Activated naive CD4-positive, alpha-beta T cell treated with anti-CD3 and anti-CD28 coated beads, Interleukin-2, amount 50 U/mL, for 16 hours (primary cell): ENCODE measurements at places on chromosomes 16 and 17.

- peak; percentile 82 for DNase-seq
Observed at GRCh38 chr17:79803997-79804855, 7.3 kb upstream of the CBX8 start.

GRCh38 chr16:24850289-24850938 is 4.7 kb downstream of the SLC5A11 start:
- DNase-seq: no peak

GRCh38 chr17:66275651-66276050 is 26.8 kb upstream of the PRKCA start:
- DNase-seq: no peak

DNA sequence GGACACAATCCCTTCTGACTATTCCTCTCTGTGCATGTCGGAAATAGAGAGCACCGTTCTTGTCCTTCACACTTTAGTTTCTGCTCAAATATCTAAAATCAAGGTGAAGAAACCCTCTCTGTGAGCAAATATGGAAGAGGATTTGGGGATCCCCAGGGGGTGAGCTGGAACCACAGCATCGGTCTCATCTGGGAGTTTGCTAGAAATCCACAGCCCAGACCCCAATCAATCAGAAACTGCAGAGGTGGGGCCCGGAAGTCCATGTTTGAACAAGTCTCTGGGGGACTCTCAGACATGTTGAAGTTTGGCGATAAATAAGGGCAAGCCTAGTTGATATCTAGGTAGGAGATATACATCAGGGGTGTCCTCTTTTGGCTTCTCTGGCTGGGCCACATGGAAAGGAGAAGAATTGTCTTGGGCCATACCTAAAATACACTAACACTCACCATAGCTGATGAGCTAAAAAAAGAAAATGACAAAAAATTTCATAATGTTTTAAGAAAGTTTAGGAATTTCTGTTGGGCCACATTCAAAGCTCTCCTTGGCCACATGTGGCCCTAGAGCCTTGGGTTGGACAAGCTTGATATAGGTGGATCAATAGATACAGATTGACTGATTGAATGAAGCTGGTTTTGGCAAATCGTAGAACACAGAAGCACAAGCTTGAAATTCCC is 168.0 kb upstream of the FOXF1 start:
- DNase-seq: no peak

GRCh38 chr16:66155933-66156332 is 210.6 kb upstream of the CDH5 start:
- no peak for DNase-seq

DNA sequence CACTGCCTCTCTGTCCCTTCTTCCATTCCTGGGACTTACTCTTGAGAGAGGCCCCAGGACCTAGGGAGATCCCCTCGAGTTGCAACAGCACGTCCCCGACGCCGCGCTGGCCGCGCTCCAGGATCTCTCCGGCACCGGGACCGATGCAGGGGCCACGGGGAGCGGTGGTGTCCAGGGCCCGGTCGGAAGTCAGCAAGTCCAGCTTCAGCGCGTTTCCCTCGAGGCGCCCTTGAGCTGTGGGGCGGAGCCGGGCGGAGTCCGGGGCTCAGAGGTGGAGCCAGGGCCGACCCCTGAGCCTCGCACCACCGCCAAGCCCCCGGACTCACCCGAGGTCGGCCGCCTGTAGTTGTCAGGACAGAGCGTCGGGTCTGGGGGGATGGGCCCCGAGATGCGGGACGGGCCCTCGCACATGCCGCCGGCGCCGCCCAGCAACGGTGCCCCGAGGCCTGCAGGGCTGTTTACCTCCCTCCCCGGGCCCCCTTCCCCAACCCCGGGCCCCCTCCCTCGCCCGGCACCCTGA is 458 bp downstream of the ENKD1 start:
- DNase-seq: no peak

- DNase-seq: peak; percentile 62
Observed at GRCh38 chr16:85902366-85903155, 3.6 kb downstream of the IRF8 start.

GRCh38 chr17:81911969-81912368 is 770 bp upstream of the PCYT2 start:
- no peak for DNase-seq

DNA sequence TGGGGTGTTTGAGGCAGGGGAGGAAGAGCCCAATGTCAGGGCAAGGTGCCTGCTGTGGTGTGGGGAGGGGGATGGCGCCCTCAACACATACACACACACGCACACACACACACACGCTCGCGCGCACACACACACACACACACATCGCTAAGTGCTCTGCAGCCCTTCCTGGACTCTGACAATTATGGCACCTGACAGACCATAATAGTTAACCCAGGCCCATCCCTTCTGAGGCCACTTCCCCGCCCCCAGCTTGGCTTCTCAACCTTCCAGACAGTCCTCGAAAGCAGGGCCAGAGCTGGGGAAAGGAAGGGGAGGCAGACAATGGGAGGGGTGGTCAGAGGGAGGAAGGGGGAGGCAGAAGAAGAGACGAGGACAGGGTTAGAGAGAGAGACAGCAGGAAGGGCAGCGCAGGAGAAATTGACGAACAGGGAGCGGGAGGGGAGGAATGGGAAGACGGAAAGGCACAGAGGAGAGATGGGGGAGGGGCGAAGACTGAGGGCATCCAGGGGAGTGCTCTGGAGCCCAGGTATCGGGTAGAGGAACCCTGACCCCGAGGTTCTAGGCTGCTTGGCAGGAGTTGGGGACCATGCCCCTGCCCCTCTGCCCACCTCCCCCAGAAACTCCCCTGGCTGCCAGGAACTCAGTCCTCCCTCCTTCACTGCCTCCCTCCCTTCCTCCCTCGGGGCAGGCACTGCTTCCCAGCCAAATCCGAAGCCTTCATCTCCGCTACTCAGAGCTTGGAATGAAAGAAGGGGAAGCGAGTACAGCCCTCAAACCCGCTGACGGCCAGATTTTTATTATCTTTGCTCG is 4.0 kb downstream of the SRCIN1 start:
- DNase-seq: no peak

DNA sequence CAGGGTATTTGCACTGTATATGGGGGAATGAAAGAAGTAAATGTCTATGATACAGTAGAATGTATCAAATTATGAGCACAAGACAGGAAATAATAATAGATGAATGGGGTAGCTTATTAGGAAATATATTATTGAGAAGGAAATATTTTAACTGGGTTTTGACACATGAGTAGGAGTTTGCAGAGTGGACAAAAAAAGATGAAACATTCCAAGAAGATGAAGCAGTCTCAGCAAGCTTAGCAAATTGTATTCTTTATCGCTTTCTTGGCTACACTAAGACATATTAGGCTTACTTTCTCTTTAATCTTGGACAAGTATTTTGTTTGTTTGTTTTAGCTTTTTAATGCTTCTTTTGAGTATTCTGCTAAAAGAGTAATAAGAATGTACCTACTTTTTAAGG is 1.3 kb upstream of the KRTAP4-9 start:
- no peak for DNase-seq

DNA sequence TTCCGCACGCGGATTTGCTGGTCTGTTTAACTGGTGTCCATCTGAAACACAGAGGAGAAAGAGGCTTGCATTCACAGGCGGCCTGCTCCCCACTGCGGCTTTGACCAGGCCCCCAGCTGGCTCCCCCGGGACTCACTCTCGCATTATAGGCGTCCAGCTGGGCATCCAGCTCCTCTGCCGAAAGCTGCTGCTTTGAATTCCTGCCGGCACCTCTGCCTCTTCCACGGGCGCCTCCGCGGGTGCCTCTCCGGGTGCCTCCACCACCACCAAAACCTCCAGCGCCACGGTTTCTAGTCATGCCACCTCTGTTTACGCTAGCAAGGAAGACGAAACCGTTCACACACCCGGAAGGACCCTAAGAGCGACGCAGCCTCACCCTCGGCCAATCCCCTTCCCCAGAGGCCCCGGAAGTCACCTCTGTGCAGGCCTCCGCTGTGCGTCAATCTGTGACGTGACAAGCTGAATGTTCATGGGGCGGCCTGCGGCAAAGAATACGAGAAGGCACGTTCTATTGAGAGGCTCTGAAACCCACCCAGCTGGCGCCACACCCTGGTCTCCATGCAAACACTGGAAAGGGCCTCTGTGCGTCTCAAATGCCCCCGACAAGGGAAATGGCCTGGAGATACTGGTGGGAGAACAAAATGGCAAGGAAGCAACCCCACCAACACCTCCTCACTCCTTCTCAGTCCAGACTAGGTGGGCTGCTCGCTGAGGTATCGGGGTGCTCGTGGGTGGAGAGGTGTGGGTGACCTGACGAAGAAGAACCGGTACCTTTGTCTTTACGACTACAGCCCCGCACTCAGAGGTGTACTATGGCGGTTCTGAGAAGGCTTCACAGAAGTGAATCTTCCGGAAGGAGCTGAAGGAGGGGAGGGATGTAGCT is 3.0 kb downstream of the ALYREF start:
- no peak for DNase-seq

DNA sequence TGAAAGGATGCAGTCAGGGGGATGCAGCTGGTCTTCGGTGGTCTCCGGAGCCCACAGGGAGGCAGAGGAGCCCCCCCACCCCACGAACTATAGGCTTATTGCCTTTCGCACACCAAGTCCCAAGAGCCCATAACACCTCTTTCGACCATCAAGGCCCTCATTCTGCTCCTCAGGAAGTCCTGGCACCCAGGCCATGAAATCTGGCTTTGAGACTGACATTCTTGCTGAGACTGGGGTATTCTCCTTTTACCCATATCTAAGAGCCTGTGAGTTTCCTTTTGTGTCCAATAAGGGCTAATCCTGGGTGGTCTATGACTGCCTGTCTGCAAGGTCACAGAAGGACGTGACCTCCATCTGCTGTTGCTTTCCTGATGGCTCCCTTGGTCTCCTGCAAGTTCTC is 6.4 kb upstream of the ARL4D start:
- no peak for DNase-seq

DNA sequence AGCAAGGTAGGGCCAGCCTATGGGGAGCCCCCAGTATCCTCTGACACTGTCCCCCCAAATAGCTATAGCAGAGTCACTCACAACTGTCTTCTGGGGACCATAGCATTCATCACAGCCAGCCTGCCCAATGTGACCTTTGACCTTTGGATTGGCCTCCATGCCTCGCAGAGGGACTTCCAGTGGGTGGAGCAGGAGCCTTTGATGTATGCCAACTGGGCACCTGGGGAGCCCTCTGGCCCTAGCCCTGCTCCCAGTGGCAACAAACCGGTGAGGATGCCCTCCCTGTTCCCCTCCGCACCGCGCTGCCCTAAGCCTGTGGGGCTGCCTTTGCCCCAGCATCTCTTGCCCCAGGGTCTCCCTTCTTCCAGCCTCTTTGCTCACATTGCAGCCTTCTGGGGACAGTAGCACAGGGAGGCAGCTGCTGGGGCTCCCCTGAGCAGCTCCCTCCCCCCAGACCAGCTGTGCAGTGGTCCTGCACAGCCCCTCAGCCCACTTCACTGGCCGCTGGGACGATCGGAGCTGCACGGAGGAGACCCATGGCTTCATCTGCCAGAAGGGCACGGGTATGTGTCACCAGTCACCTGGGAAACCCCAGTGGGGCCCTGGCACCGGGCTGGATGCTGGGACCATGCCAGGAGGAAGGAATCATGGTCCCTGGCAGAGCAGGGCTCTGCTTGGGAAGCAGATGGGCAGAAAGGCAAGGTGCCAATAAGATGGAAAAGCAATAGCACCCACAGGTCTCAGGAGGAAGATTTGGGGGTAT is 61.1 kb downstream of the MRC2 start:
- no peak for DNase-seq

DNA sequence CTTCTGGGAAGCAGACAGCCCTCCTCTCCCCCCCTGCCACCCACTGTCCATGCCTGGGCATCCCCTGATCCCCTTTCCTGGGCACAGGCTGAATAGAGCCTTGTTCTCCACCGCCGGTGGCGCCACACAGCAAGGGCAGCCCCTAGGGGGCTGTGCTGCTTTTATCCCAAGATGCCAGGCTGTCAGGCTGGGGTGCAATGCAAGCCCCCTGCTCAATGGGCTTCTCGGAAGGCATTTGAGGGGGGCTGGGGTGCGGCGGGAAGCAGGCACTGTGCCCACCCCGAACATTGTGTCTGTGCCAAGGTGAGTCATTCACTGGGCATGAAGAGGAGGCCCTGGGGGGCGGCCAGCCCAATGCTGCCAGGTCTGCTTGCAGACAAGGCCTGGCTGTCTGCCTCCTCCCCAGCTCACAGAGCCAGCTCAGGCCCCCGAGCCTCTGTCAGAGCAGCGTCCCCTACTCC is 1.5 kb upstream of the GFAP start:
- DNase-seq: no peak

GRCh38 chr17:14514973-14515372 is 214.1 kb downstream of the HS3ST3B1 start:
- DNase-seq: no peak

DNA sequence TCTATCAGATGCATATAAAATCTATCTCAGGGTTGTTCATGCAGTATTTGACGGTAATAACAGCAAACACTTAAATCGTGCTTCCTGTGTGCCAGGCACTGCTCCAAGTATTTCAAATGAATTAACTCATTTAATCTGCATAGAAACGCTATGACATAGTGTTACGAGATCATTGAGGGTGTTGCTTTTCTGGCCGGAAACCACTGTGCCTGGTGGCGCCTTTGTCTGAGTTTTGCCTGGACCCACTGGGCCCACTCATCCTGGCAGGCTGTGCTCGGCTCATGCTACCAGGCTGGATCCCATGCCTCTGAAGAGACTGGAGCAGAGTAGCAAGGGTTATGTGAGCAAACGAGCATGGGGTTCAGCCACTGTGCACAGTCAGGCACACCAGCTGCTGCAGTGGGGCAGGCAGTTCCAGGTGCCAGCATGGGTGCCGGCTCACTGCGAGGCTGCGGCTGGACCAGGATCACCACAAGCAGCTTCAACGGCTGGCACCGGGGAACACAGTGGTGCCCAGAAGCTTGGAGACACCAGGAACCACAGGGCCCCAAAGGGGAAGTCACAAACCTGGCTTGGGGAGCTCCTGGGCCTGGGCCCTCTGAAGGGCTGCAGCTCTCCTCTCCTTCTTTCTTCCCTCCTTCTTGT is 45.9 kb upstream of the CLEC19A start:
- DNase-seq: no peak

GRCh38 chr17:17156107-17156506 is 50.0 kb downstream of the PLD6 start:
- DNase-seq: no peak

GRCh38 chr16:79003026-79003609 is 597.4 kb downstream of the MAF start:
- DNase-seq: no peak

GRCh38 chr16:4486126-4486893 is 10.1 kb downstream of the HMOX2 start:
- DNase-seq: no peak

DNA sequence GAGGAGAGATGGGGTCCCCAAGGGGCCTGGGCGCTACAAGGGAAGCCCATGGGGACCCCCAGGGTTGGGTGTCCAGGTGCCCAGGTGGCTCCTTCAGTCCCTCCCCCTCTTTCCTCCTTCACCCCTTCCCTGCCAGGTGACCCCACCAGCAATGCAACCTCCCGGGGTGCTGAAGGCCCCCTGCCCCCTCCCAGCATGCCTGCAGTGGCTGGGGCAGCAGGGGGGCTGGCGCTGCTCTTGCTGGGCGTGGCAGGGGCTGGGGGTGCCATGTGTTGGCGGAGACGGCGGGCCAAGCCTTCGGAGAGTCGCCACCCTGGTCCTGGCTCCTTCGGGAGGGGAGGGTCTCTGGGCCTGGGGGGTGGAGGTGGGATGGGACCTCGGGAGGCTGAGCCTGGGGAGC is 4.0 kb downstream of the EFNB3 start:
- no peak for DNase-seq
